ENCODE measurements at places on chromosomes 16 and 17.

- no peak for DNase-seq
- no peak overlapping the region for H3K4me3 ChIP-seq
- peaks cover 15% of the 10 kb centered on the region for H3K4me1 ChIP-seq
- peaks cover 6% of the 10 kb centered on the region for H3K36me3 ChIP-seq
These were observed 7.4 kb upstream of the ARMC7 start for GRCh38 chr17:75102385-75102821.

DNA sequence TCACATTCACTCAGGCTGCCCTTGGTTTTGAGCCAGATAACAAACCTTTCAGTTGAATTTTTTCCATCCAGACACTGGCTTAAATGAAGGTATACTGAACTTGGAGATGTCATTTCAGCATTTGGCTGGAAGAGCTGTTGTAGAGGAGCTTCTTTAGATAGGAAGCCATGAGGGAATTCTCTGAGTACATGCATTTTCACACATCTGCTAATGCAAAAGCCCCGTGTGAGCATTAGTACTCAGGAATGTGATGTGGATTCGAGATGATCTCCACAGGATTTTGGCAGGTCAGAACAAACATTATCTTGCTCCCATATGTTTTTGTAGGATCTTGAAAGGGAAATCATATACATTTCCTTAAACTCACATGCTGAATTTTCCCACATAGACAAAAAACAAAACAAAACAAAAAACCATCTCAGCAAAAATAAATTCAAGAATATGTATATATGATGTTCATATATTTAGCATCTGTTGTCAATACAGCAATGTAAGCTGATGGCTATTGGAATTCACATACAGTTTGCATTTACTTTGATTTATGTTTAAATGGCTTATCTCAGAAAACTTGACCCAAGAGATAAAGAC lies 277.2 kb upstream of the TBX2 start:
- no peak for DNase-seq
- no peak overlapping the region for H3K27ac ChIP-seq
- no peak overlapping the region for H3K4me3 ChIP-seq
- no peaks in the 10 kb centered on the region for H3K27me3 ChIP-seq
- no peaks in the 10 kb centered on the region for H3K36me3 ChIP-seq

GRCh38 chr17:82966415-82966814 lies 113.0 kb upstream of the METRNL start:
- H3K27me3 ChIP-seq: no peaks in the 10 kb centered on the region
- DNase-seq: no peak

GRCh38 chr17:43916385-43916784 lies 9.0 kb upstream of the MPP2 start:
- no peak for DNase-seq
- no peak overlapping the region for H3K27ac ChIP-seq
- no peaks in the 10 kb centered on the region for H3K36me3 ChIP-seq
- peaks cover 8% of the 10 kb centered on the region for H3K4me1 ChIP-seq

DNA sequence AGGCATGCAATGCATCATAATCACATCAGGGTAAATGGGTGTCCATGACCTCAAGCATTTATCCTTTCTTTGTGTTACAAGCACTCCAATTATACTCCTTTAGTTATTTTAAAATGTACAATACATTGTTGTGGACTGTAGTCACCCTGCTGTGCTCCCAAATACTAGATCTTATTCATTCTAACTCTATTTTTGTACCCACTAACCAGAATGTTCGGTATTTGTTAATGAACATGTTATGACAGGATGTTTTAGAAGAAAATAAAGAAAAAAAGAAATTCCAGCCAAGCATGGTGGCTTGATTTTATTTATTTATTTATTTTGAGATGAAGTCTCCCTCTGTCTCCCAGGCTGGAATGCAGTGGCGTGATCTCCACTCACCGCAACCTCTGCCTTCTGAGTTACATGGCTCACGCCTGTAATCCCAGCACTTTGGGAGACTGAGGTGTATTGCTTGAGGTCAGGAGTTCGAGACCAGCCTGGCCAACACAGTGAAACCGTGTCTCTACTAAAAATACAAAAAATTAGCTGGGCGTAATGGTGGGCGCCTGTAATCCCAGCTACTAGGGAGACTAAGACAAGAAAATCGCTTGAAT lies 1.8 kb upstream of the NDE1 start:
- H3K36me3 ChIP-seq: no peaks in the 10 kb centered on the region
- DNase-seq: no peak
- H3K27ac ChIP-seq: no peak overlapping the region
- peaks cover 15% of the 10 kb centered on the region for H3K4me1 ChIP-seq

DNA sequence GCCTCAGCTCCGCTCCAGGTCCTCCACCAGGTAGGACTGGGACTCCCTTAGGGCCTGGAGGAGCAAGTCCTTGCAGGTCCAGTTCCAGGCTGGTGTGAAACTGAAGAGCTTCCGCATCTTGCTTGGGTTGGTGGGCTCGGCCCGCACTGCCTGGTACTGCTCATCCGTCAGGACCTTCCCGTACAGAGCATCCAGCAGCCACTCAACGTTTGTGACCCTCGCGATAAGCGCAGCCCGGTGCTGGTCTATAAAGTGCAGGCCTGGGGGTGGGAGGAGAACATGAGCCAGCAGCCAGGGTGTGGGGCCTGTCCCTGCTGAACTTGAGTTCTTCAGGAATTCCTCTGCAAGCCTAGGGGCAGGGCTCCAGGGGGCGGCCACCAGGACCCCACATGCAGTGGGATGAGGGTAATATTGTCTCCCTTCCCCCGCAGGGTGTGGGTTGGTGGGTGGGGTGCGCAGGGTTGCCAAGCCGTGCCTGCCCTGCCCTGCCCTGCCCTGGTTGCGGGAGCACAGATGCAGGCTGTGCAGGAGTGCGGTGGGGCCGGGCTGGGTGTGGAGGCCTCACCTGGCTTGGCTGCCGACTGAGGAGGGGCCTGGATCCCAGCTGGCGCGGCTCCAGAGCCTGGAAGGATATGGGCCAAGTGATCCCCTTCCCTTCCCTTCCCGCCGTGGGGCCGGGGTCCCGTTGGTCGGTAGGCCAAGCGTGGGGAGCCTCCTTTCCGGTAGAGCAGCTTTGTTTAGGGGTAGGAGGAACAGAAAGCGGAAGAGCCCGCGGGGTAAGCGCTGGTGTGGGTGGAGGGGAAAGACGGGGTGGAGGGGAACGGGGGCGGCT lies 762 bp downstream of the PYCARD start:
- H3K27ac ChIP-seq: peak overlapping the region; percentile 28
- DNase-seq: peak; percentile 17
- no peaks in the 10 kb centered on the region for H3K4me1 ChIP-seq
- no peaks in the 10 kb centered on the region for H3K27me3 ChIP-seq

DNA sequence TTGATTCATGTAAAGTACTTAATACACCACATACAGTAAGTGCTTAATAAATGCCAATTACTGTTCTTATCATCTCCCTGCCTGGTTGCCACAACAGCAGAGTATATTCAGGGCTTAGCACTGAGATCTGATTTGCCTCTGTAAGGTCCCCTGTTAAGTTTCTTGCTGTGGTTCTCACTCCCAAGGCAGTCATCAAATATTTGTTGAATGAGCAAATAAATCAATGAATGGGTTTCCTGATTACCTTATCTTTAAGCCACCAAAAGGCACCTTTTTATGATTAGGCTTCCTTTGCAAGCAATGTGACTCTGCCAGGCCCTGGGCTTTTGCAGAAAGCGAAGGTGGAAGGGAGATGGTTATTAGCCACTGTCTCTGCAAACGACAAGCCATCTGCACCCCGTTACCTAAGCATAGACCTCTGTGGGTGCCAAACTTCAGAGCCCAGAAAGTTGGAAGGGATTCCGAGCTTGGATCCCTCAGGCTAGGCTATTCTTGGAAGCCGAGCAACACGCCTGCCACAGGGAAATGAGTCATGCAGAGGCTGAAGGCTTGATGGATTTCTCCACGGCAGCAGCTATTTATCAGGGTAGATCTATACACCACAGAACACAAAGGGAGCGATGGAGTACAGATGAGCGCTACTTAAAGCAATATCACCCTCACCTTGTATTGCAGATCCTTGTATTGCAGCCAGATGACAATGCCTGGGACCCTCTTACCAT lies 102.0 kb downstream of the GRIN2A start:
- DNase-seq: no peak
- H3K4me1 ChIP-seq: no peaks in the 10 kb centered on the region
- H3K4me3 ChIP-seq: no peak overlapping the region
- H3K27ac ChIP-seq: no peak overlapping the region

DNA sequence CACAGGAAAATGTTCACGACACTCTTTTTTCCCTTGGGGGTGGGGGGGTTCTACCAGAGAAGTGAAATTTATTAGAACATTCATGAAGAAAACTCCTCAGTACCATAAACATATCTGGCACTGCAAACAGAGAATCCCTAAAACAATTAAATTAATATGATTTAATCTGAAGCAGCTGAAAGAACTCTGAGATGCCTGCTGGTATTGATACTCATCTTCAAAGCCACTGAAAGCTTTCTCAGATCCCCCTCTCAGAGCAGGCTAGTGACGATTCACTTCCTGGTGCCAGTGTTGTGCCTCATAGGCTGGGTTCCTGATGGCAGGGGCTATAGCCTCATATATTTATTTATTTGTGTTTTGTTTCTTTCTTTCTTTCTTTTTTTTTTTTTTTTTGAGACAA lies 52.7 kb downstream of the MYH10 start:
- H3K4me1 ChIP-seq: no peaks in the 10 kb centered on the region
- no peaks in the 10 kb centered on the region for H3K27me3 ChIP-seq
- DNase-seq: no peak
- no peaks in the 10 kb centered on the region for H3K36me3 ChIP-seq
- H3K4me3 ChIP-seq: no peak overlapping the region

GRCh38 chr16:1010251-1010650 lies 28.7 kb downstream of the SOX8 start:
- DNase-seq: no peak
- no peaks in the 10 kb centered on the region for H3K27me3 ChIP-seq
- no peak overlapping the region for H3K4me3 ChIP-seq
- no peak overlapping the region for H3K27ac ChIP-seq
- no peaks in the 10 kb centered on the region for H3K4me1 ChIP-seq
- no peaks in the 10 kb centered on the region for H3K36me3 ChIP-seq

DNA sequence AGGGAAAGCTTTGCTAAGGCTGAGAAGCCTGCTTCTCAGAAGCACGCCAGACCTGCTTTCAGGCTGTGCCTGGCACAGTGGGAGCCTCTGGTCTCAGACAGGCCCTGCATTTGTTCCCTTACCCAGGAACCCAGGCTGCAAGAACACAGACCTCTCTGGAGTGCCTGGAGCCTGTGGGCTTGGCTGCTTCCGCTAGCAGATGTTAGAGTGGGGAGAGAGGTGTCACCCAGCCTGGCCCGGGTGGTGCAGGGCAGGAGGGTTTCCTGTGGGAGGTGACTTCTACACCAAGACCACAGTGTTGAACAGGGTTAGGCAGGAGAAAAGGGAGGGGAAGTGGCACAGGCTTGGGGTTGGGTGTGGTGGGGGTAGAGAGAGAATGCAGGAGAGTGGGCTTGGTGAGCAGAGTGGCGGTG lies 35.8 kb upstream of the ADGRG1 start:
- H3K27ac ChIP-seq: no peak overlapping the region
- H3K27me3 ChIP-seq: no peaks in the 10 kb centered on the region
- no peak for DNase-seq
- no peaks in the 10 kb centered on the region for H3K36me3 ChIP-seq
- no peaks in the 10 kb centered on the region for H3K4me1 ChIP-seq

DNA sequence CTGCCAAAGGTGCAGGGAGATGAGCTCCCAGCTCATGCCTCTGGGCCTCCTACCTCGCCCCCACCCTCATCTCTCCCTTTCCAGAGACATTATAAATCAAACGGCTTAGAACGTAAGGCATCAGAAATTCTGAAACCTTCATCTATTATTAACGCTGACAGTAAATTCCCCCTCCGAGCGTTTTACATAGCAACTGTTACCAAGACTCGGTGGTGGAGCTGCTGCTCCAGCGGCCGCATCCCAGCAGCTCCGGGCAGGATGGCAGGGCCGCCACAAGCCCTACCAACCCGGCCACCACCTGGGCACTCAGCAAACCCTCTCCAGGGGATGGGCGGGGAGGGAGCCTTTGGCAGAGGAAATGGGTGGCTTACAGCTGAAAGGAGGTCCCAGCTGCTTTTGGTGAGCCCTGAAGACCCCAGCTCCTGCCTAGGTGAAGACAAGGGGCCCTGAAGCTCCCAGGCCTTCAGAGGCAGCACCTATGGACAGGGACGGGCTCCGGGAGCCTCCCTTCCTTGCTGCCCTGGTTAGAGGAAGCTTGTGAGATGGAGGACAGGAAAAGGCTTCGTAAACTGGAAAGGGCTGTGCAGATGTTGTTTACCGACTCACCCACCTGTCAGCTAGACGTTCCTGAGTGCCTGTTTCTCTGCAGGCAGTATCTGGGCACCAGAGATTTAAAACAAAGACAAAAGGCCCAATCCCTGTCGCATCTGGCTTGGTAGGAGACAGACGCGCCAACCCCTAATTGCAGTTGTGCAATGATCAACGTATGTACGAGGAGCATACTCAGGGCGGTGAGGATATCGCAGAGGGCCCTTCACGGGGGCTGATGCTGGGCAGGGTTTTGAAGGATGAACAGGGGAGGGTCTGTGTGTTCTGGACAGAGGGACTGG lies 76.9 kb downstream of the RAI1 start:
- peak overlapping the region; percentile 87 for H3K27ac ChIP-seq
- no peaks in the 10 kb centered on the region for H3K27me3 ChIP-seq
- H3K4me3 ChIP-seq: no peak overlapping the region
- peaks cover 39% of the 10 kb centered on the region for H3K4me1 ChIP-seq
- H3K36me3 ChIP-seq: no peaks in the 10 kb centered on the region
- DNase-seq: no peak

DNA sequence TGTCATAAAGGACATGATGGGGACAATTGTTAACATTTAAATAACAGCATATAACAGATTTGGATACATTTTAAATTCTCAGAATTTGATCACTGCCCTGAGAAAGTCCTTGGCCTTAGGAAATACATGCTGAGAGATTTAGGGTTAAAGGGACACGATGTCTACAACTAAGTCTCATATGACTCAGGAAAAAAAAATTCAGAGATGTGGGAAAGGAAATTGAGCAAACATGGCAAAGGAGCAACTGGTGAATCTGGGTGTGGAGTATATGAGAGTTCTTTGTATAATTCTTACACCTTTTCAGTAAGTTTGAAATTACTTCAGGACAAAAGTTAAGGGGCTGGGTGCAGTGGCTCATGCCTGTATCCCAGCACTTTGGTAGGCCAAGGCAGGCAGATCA lies 18.2 kb downstream of the MPP3 start:
- H3K4me3 ChIP-seq: no peak overlapping the region
- H3K27ac ChIP-seq: no peak overlapping the region
- H3K4me1 ChIP-seq: peaks cover 3% of the 10 kb centered on the region
- DNase-seq: no peak
- H3K36me3 ChIP-seq: peaks cover 4% of the 10 kb centered on the region
- no peaks in the 10 kb centered on the region for H3K27me3 ChIP-seq

All from thyroid gland (tissue), 4 donors.